Activated naive CD4-positive, alpha-beta T cell treated with Interleukin-2 at 50 U/mL for 16 hours (primary cell): ENCODE measurements at places on chromosomes 3 and 15.

GRCh38 chr15:71632576-71633195, 177.7 kb upstream of the NR2E3 start:
- no peak for DNase-seq

GRCh38 chr3:192851821-192852372, 65.8 kb downstream of the MB21D2 start:
- no peak for DNase-seq

GRCh38 chr3:133055339-133055738, 17.1 kb downstream of the TMEM108 start:
- DNase-seq, result no peak

DNA sequence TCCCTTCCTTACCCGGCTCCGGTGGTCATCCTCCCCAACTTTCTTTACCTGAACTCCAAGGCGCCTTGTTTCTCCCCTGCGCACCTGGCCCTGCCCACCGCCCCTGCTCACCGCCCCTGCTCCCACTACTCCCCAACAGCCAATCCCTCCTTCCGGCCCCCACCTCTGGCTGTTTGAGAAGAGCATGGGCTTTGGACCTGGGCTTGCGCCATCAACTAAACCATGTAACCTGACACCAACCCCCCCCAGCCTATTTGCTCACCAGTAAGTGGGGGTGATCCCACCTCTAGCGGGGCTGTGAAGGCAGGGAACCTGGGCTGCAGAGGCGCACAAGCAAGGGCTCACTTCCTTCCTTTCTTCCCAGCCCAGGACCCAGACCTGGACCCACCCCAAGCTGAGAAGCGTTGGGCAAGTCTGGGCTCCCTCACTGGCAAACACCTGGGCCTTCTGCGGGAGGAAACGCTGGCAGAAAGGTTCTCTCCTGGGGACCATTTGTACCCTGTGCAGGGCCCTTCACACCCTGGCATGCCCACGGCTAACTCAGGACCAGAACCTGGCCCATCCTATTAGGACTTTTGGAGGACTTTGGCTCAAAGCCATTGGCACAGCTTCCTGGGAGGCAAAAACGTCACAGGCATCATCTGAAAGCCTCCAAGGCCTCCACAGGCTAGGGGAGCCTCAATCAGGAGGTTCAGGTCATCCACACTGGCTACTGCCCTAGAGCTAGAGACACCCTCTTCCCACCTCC, at the start of gene PLXNB1:
TSS of gene PLXNB1 (minus strand) at position 127 of the 748 bp plus-strand sequence. CDS start 5,475 bp downstream, outside the sequence.
- no peak for DNase-seq

DNA sequence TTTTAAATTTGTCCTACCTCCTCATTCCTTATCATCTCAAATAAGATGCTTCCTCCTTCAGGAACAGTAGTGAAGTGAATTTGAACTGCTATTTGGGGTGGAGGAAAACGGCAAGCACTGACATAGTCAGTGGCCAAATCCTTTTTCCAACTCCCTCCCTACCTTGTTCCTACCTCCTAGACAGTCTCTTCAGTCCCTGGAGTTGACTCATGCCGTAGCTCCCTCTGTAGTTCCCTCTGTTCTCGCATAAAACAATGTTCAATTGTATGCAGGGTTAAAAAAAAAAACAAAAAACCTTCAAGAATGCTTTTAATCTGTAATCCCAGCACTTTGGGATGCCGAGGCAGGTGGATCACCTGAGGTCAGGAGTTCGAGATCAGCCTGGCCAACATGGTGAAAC, 1.4 kb downstream of the UBR1 start:
- DNase-seq, result no peak

- DNase-seq, result no peak
These were observed 274.3 kb upstream of the CNTN4 start for GRCh38 chr3:1824359-1824758.

GRCh38 chr3:72550582-72551262, 297.5 kb downstream of the SHQ1 start:
- no peak for DNase-seq

DNA sequence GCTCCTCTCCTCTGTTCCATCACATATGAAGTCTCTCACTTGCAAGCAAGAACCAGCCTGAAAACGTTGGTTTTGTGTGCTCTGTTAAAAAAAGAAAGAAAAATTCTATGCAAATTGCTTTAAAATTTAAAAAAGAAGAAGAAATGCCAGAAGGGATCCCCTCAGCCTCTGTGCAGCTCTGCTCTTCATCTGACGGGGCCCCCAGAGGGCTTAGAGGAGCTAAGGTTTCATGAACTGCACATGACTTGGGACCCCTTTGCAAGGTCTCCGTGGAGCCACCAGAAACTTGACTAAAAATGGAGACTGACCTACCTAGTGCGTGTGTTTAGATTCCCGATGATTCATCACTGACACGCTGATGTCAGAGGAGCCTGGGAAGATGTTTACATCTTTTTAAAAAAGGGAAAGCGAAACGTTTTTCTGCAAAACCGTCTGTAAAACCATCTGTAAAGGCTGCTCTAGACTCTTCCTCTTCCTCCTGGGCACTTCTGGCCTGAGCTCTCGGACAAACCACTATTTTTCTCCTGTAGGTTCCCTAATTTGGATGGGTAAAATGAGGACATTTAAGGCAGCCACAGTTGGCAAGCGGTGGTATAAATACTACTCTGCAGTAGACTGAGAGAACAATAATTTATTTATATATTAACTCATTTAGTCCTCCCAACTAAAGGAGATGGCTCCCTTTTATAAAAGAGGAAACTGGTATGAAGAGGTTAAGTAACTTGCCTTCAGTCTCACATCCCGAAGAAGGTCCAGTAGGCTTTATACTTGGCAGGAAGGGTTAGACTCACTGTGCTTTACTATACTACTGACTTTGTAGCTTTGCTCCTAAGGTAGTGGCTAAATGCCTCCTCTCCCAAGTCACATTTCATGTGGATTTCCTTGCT, 67.2 kb upstream of the POLG start:
- no peak for DNase-seq

DNA sequence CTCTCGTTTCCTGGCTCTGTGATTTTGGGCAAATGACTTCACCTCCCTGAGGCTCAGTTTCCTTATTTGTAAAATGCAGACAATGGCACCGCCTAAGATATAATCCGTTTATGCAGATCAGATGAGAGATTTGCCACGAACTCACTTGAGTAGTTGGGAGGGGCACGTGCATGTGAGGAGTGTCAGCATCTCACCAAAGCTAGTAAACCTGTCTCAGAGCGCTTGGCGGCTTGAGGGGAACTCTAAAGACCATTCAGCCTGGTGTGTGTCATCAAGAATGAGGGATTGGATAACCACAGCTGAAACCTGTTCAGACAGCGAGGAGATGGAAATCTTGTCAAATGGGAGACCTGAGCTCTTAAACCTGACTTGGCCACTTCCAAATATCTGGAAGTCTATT, 48.7 kb downstream of the BDH1 start:
- no peak for DNase-seq

DNA sequence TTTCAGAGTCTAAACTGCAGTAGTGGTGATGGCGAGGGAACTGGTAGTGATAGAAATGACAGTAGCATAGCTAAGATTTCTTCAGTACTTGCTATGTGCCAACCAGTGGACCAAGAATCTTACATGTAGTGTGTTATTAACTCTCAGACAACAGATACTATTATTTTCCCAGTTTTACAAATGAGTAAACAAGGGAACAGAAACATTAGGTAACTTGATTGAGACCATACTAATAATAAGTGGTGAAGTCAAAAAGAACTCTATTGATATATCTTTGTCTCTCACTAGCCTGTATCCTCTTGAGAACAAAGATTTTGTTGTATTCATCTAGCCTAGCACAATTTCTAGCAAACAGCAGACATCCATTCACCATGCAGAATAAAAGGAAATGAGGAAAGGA, 250.1 kb downstream of the ZBTB20 start:
- no peak for DNase-seq
